IPS DF 6.9 (cell line): ENCODE measurements at places on chromosomes 5 and 9.

DNA sequence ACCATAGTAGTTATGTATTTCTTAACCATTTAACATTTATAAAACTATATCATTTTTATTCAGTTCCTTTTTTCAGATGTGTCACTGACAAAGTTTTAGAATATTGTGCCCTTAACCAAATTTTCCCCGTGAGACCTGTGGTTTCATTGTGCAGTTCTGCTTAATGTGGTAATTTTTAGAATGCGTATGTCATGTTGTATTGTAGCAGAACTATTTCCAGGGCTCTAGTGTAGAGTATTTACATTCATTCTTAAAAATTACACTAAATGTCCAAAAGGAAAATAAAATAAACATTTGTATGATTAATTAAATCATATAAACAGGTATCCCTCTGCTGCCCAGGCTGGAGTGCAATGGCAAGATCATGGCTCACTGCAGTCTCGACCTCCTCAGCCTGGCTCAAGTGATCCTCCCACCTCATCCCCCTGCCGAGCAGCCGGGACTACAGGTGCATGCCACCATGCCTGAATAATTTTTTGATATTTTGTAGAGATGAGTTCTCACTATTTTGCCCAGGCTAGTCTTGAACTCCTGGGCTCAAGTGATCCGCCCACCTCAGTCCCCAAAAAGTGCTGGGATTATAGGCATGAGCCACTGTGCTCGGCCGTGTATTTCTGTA is 15.4 kb downstream of the SERINC5 start:
- H3K4me1 ChIP-seq, result peaks cover 2% of the 10 kb centered on the region; the same call in 1 of the 2 replicates
- no peak for DNase-seq
- no peak overlapping the region for H3K27ac ChIP-seq
- peaks cover 6% of the 10 kb centered on the region; the same call in 1 of the 2 replicates for H3K36me3 ChIP-seq
- no peak overlapping the region for H3K4me3 ChIP-seq
- no peaks in the 10 kb centered on the region for H3K27me3 ChIP-seq

DNA sequence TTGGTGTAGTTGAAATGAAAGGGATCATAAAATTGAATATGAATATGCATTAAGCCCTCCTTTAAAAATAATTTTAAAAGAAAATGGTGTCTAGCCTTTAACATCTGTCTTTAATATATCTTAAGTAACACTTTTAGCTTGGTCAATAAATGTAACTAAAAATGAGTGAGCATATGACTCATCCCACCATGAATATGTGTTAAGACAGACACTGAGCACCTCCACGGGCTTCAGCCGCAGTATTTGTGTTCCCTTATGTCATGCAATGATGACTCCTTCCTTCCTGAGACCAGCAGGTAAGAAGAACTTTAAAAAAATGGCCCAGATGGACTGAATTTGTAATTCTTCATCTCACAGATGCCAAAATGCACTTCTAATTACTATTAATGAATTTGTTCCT is 563.2 kb downstream of the NR2F1-AS1 start:
- no peaks in the 10 kb centered on the region for H3K27me3 ChIP-seq
- H3K27ac ChIP-seq, result no peak overlapping the region
- H3K36me3 ChIP-seq, result no peaks in the 10 kb centered on the region
- no peak for DNase-seq

DNA sequence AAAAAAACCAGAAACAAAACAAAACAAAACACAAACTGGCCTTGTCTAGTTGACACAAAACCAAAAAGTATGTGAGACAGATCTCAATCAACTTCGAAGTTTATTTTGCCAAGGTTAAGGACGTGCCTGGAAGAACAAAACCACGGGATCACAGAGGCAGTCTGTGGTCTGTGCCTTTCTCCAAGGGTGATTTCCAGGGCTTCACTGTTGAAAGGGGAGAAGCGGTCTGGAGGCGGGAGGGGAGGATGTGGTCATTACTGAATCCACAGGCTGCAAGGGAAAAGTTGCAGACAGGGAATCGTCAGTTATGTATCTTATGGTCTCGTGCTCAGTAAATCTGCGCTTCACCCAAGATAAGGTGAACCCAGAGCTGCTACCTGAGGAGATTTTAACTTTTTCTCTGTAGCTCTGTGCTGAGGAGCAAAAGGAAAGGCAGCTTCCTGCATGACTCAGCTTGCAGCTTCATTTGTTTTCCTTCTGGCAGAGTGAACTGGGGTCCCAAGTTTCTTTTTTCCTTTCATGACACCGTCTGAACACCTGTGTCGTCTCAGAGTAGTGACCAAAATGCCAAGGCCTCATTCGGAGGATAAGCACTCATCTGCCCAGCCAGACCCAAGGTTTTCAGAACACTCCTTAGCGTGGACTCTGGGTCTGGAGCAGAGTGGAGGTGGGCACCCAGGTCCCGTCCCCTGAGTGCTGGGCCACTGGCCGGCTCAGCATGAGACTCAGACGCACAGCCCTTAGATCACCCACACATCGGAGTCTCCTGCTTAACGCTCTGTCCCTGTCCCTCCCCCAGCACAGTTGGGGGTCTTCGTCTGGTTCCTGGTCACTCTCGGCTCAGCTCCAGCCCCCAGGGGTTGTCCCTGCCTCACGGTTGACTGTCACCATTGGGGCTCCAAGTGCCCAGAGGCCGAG is 25.9 kb downstream of the ROPN1L start:
- no peaks in the 10 kb centered on the region for H3K27me3 ChIP-seq
- H3K4me3 ChIP-seq, result no peak overlapping the region
- no peaks in the 10 kb centered on the region for H3K36me3 ChIP-seq
- no peak overlapping the region for H3K27ac ChIP-seq

GRCh38 chr5:113608113-113608596 is 94.7 kb downstream of the YTHDC2 start:
- no peak overlapping the region for H3K4me3 ChIP-seq
- no peaks in the 10 kb centered on the region for H3K27me3 ChIP-seq
- H3K36me3 ChIP-seq, result no peaks in the 10 kb centered on the region
- H3K27ac ChIP-seq, result no peak overlapping the region

GRCh38 chr5:101561018-101561417 is 657.9 kb upstream of the ST8SIA4 start:
- no peak overlapping the region for H3K4me3 ChIP-seq
- H3K36me3 ChIP-seq, result no peaks in the 10 kb centered on the region
- no peaks in the 10 kb centered on the region for H3K27me3 ChIP-seq
- no peak overlapping the region for H3K27ac ChIP-seq
- DNase-seq, result no peak
- H3K4me1 ChIP-seq, result no peaks in the 10 kb centered on the region

DNA sequence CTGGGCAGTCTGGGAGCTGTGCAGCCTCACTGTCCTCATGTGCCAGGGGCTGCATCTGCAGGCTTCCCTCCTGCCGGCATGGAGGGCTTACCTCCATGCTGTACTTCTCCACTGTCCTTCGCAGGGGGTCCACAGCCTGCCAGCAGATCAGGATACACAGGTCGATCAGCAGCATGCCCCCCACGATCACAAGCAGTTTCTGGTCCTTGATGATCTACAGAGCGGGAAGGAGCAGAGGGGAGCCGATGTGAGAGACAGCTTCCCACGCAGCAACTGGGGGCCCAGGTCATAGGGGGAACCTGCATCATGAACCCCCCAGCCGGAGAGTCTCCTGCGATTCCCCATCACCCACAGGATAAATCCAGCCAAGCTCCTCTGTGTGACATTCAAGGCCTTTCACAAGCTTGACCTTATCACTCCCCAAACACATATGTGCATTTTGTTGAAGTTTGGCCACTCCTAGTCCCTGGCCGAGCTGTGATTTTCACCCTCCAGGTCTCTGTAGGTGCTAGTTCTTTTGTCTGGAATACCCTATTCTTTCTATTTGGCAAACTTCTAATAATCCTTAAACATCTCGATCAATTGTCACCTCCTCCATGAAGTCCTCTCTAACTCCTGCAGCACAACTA is 107.3 kb upstream of the TBC1D2 start:
- no peaks in the 10 kb centered on the region; the same call in 1 of the 2 replicates for H3K4me1 ChIP-seq
- H3K4me3 ChIP-seq, result no peak overlapping the region
- H3K27ac ChIP-seq, result no peak overlapping the region
- no peak for DNase-seq

- H3K4me1 ChIP-seq, result no peaks in the 10 kb centered on the region
- H3K4me3 ChIP-seq, result no peak overlapping the region
- no peak overlapping the region for H3K27ac ChIP-seq
- H3K27me3 ChIP-seq, result no peaks in the 10 kb centered on the region
- no peak for DNase-seq
These were observed 76.8 kb downstream of the PALM2AKAP2 start for GRCh38 chr9:109856785-109857184.

DNA sequence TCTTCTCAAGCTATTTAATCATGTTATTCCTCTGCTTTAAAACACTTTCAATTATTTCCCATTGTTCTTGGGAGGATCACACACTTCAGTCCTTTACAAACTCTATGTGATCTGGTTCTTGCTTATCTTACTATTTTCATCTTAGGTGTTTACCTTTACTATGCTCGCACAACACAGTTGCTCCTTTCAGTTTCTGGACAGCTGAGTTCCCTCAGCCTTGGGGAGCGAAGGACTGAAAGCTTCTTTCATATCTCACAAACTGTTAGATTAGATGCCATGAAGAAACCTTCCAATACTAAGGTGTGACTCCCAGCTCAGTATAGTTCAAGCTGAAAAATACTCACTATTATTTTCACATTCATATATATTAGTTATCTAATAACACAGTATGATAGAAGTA is 117.9 kb downstream of the CDC42SE2 start:
- H3K4me3 ChIP-seq, result no peak overlapping the region
- H3K27ac ChIP-seq, result no peak overlapping the region
- no peaks in the 10 kb centered on the region for H3K36me3 ChIP-seq
- H3K4me1 ChIP-seq, result no peaks in the 10 kb centered on the region

DNA sequence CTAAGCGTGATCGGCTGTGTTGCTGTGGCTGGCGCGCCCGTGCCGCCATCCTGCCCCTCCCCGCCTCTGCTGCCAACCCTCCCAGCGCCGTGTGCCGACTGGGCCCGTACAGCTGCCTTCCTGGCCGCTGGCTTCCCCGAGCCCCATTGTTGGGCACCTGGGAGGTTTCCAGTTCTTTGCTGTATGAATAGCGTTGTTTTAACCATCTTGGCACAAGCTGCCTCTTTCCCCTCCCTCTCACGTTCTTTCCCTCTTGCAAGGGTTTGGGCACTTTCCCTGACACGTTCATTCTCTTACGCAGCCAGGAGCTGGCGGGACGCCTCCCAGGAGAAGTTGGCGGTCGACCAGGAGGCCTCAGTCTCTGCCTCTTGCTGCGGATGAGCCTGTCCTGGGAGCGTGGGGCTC is 43.1 kb upstream of the RXRA start:
- H3K4me1 ChIP-seq, result no peaks in the 10 kb centered on the region; the same call in 1 of the 2 replicates
- no peaks in the 10 kb centered on the region for H3K36me3 ChIP-seq
- no peaks in the 10 kb centered on the region for H3K27me3 ChIP-seq
- no peak for DNase-seq
- H3K27ac ChIP-seq, result no peak overlapping the region

DNA sequence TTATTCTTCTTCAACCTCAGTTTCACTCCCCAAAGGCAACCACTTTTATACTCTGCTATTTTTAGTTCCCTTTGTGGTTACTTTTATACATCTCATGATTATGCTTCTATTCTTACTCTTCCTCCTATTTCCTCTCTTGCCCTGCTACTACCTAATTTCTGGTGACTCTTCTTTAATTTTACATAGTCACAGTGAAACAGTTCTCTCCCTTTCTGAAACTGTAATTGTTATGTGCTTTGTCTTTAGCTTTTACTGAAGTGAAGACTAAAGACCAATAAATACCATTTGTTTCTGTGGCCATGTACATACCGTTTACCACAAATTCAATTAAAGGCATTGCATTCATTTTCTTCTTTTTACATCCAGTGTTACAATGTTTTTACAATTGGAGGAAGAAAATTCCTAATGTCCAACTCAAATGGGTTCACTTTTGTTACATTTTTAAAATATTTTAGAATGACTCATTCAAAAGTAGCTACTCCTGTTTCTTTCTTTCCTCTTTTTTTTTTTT is 410.6 kb downstream of the PSAT1 start:
- no peak overlapping the region for H3K27ac ChIP-seq
- no peaks in the 10 kb centered on the region for H3K27me3 ChIP-seq
- no peak overlapping the region for H3K4me3 ChIP-seq
- H3K36me3 ChIP-seq, result no peaks in the 10 kb centered on the region
- no peak for DNase-seq

DNA sequence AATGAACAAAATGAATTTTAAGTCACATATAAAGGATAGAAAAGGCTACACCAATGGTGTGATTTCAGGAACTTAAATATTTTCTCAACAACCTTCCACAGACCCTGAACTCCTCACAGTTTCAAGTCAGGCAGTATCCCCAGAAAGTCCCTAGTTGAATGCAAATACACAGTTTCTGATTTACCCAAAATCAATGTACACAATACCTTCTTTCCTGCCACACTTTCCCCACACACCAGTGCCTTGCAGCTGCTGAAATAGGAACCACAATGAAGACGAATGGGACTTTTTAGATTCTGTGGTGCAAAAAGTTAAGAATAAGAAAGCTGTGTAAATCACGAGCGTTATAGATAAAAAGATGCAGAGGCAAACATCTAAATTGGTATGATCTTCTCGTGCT is 552.4 kb upstream of the MEF2C start:
- no peak overlapping the region for H3K27ac ChIP-seq
- H3K4me3 ChIP-seq, result no peak overlapping the region
- H3K27me3 ChIP-seq, result no peaks in the 10 kb centered on the region
- no peaks in the 10 kb centered on the region for H3K36me3 ChIP-seq

GRCh38 chr9:115291841-115292240 is 173.9 kb upstream of the TNC start:
- H3K27me3 ChIP-seq, result no peaks in the 10 kb centered on the region
- no peak overlapping the region for H3K27ac ChIP-seq
- no peak overlapping the region for H3K4me3 ChIP-seq
- DNase-seq, result no peak
- no peaks in the 10 kb centered on the region for H3K4me1 ChIP-seq

DNA sequence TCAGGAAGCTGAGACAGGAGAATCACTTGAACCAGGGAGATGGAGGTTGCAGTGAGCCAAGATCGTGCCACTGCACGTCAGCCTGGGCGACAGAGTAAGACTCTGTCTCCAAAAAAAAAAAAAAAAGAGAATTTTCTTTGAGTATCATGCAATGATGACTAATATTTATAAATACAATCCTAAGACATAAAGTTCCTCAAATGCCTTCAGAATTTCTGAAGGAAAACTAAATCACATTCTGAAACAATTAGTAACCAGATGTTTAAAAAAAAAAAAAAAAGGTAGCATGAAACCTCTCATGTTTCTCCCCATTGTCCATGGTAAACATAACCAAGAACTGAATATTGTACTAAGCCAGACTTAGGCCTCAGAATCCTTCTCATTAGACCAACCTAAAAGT is 23.1 kb downstream of the MLLT3 start:
- DNase-seq, result no peak
- H3K36me3 ChIP-seq, result no peaks in the 10 kb centered on the region
- no peaks in the 10 kb centered on the region for H3K4me1 ChIP-seq

- H3K36me3 ChIP-seq, result no peaks in the 10 kb centered on the region
- no peaks in the 10 kb centered on the region for H3K27me3 ChIP-seq
- DNase-seq, result no peak
These were observed 886.9 kb upstream of the DMAC1 start for GRCh38 chr9:8686516-8686915.

GRCh38 chr5:30871196-30871595 is 322.3 kb upstream of the CDH6 start:
- H3K27ac ChIP-seq, result no peak overlapping the region
- no peak overlapping the region for H3K4me3 ChIP-seq
- H3K27me3 ChIP-seq, result no peaks in the 10 kb centered on the region
- H3K4me1 ChIP-seq, result peaks cover 2% of the 10 kb centered on the region; the same call in 1 of the 2 replicates
- DNase-seq, result no peak
